Stomach (tissue), 19 donors: ENCODE measurements at places on chromosomes 1 and 21. TPM values are rescaled to one million over a fixed set of nuclear protein-coding genes. Genes with fewer than 3 reads are reported as not detected.

Gene FMOD
- total RNA-seq = 36.2 TPM

Gene DNAI4
- 9.5 TPM for total RNA-seq

Gene SLC35F3
- total RNA-seq = 0.43 TPM

Gene IL19
- total RNA-seq = 25.9 TPM

Gene TLCD4
- 20.1 TPM for total RNA-seq

Gene NUDT4B
- total RNA-seq = not detected

Gene RGSL1
- not detected for total RNA-seq

Gene ABCA4
- not detected for total RNA-seq

Gene XKR8
- 4.9 TPM for total RNA-seq

Gene DNAJC11
- total RNA-seq = 70.1 TPM

Gene HSPA6
- 0.58 TPM for total RNA-seq

Gene SPRR2E
- not detected for total RNA-seq

Gene ZNF683
- not detected for total RNA-seq

Gene TAF12
- total RNA-seq = 20.7 TPM

Gene CLCC1
- 36.7 TPM for total RNA-seq

Gene HSD3B2
- 1.4 TPM for total RNA-seq

Gene TINAGL1
- total RNA-seq = 236 TPM

Gene TDRD10
- total RNA-seq = not detected

Gene S100A9
- total RNA-seq = 168 TPM

Gene CD101
- total RNA-seq = 8.8 TPM

Gene ATP1A4
- total RNA-seq = not detected

Gene RBM11
- total RNA-seq = not detected

Gene CHIA
- 8.1 TPM for total RNA-seq

Gene ANXA9
- total RNA-seq = not detected

Gene DAB1
- not detected for total RNA-seq

Gene C1QTNF12
- 10.1 TPM for total RNA-seq

Gene S100A1
- total RNA-seq = not detected

Gene LEFTY1
- 499 TPM for total RNA-seq

Gene TTC34
- 0.37 TPM for total RNA-seq

Gene PALMD
- 4.6 TPM for total RNA-seq

Gene RIPPLY3
- not detected for total RNA-seq

Gene SLC22A15
- 1.2 TPM for total RNA-seq

Gene PATJ
- total RNA-seq = 60.7 TPM

Gene TNNT2
- not detected for total RNA-seq

Gene AVPR1B
- 1.3 TPM for total RNA-seq

Gene PPIAL4G
- total RNA-seq = not detected

Gene MROH9
- not detected for total RNA-seq
